Lower lobe of right lung (tissue), 2 donors: ENCODE measurements at places on chromosomes 16 and 17. TPM values are rescaled to one million over a fixed set of nuclear protein-coding genes. Genes with fewer than 3 reads are reported as not detected.

GRCh38 chr17:1047879-1048470, 51.0 kb downstream of the TIMM22 start:
- no peak for DNase-seq

GRCh38 chr17:50470426-50470825, 1.7 kb upstream of the CHAD start:
- DNase-seq, result peak; percentile 24

The CBLN1 gene
- total RNA-seq, result not detected

DNA sequence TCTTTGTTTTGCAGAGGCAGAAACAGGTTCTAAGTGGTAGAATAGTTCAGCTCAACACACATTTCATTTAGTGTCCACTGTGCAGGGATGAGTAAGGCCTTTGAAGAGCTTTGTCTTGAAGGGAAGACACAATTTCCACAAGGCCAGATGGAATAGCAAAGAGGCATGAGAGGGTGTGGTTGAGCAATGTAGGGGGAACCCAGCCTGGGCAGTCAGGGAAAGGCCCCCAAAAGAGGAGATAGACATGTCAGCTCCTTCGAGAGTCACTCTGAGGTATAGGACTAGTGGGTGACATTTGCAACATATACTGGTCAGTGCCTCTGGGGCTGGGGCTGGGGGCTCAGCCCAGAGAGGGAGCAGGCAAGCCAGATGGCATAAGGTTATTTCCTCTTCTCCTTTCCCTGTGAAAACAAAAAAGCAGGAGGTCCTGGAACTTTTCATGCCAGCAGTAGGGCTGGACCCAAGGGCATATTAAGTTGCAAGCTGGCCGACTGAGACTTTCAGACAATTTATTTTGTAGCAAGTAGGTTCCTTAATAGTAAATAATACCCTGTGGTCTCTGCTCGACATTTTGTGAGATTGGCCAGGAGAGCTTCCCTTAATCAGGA, 7.1 kb downstream of the ALKBH5 start:
- no peak for DNase-seq

- DNase-seq, result no peak
These were observed 9.0 kb upstream of the NGFR start for GRCh38 chr17:49486012-49486641.

DNA sequence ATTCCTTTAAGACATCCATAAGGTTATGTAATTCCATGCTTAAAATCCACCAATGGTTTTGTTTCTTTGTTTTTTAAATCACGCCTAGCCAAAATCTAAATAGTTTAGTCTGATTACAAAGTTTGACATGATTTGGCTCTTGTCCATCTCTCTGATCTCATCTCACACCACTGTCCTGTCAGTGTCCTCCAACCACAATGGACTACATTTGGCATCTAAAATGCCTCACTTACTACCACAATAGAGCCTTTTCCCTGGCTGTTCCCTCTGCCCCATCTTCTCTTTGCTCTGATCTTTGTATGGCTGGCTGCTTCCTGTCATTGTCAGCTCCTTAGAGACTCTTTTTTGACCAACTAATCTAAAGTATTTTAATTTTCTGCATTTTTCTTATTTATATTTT, 157.2 kb downstream of the MYO1D start:
- DNase-seq, result no peak

DNA sequence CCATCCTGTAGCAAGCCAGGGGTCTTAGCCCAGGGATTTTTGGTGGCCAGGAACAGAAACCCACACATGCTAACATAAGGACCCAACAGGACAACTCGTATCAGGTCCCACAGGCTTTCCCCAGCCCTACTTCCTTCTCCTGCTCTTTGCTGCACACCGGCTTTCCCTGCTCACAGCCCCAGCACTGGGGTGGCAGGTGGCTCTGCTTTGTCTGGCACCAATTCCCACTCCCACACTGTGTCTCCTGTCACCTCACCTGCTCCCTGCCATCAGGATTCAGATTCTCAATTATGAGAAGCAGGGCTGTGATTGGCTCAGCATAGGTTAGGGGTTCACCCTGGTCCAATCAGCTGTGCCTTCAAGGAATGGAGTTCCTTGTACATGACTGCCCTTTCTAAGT, 94.1 kb downstream of the TMEM132E start:
- DNase-seq, result no peak

- DNase-seq, result no peak
These were observed 211.7 kb downstream of the FTO start for GRCh38 chr16:53915452-53916160.

- no peak for DNase-seq
These were observed 78.4 kb downstream of the SLC39A11 start for GRCh38 chr17:73013816-73014663.

The PPM1D gene
- 21.3 TPM for total RNA-seq

DNA sequence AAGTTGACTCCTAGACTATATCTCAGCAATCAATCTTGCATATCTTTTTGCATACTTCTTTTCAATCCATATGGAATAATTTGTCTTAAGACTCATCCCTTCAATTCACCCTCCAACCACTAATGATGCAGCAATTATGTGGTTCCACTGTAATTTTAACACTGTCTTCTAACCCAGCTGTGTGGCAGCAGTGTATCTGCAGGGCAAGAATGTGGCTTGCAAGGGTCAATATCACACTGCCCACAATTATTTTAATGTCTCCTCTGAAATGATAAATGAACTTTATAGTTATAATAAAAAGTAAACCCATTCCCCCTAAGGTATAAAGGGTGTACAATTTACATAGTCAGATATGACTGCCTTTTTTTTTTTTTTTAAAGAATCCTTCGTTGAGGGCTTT, 48.6 kb downstream of the FTO start:
- DNase-seq, result no peak

The CHST5 gene
- total RNA-seq, result 0.62 TPM

DNA sequence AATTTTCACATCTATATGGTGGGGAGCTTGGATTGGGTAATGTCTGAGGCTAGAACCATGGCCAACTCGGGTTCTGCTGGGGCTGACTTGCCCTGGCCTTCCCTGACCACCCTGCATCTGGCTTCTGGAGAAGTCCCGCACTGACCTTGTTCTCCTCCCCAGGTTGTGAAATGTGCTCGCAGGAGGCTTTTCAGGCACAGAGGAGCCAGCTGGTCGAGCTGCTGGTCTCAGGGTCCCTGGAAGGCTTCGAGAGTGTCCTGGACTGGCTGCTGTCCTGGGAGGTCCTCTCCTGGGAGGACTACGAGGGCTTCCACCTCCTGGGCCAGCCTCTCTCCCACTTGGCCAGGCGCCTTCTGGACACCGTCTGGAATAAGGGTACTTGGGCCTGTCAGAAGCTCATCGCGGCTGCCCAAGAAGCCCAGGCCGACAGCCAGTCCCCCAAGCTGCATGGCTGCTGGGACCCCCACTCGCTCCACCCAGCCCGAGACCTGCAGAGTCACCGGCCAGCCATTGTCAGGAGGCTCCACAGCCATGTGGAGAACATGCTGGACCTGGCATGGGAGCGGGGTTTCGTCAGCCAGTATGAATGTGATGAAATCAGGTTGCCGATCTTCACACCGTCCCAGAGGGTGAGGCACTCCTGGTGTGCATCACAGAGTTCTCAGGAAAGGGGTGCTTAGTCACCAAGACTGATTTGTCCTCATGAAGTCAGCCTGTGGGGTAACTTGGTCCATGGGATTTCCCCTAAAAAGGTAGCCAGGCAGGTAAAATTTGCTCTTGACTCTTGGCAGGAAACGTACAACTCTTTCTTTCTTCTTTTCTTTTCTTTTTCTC, 6.1 kb downstream of the NOD2 start:
- no peak for DNase-seq

- peak; percentile 48 for DNase-seq
These were observed 4.8 kb downstream of the SCGB1C2 start for GRCh38 chr17:142102-142661.

DNA sequence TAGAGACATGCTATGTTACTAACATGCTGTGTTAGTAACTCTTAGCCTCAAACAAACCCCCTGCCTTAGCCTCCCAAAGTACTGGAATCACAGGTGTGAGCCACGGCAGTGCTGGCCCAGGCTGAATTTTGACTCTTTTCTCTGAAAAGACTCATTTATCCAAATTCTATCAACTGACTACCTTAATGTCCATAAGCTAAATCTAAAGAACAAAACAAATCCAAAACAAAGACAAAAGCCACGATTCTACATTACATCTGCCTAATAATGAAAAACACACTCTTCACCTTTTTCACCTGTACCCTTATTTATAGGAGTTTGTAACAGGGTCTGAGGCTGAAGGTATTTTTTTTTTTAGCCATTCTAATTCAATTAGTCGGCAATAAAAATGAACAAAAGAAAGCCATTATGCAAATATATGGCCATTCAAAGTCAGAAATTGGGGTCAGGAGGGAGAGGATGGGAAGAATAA, 432.5 kb downstream of the RBFOX1 start:
- no peak for DNase-seq

The OR1F1 gene
- not detected for total RNA-seq

- DNase-seq, result no peak
These were observed 234.0 kb downstream of the MSI2 start for GRCh38 chr17:57490111-57490845.

The APOH gene
- 17.1 TPM for total RNA-seq

GRCh38 chr17:50169121-50169764, 3.4 kb downstream of the SGCA start:
- DNase-seq, result peak; percentile 54

GRCh38 chr17:8382880-8383142, 182 bp downstream of the RPL26 start:
- no peak for DNase-seq

GRCh38 chr16:14606102-14606501, 24.0 kb downstream of the PARN start:
- DNase-seq, result no peak

- DNase-seq, result no peak
These were observed 9.6 kb upstream of the UQCRC2 start for GRCh38 chr16:21943571-21943970.

DNA sequence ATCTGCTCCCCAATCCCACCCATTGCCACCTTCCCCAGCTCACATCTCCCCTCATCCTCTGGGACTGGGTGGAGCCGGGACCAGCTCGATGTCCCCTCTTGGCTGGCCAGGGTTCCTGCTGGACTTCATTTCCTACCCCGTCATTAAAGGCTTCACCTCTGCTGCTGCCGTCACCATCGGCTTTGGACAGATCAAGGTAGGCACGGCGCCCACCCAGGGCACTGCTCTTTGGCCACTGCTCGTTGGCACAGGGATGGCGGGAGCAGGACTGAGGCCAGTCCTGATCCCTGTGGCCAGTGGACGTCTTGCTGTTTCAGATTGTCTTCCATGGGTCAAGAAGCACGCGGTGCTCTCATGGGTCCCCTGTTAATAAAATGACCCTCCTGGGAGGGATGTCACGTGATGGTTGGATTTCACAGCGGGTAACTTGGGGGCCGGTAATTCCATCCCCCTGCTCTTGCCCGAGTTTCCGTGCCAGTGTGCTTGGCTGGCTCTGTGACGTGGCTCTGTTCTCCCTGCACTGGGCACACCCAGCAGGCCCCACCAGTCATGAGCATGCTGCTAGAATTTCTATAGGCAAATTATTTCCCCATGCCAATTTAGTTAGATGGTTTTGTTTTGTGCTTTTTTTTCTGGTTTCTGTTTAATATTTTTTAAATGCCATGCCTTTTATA, 3.1 kb downstream of the SLC26A11 start:
- DNase-seq, result no peak

GRCh38 chr16:48262631-48263030, 15.3 kb upstream of the ABCC11 start:
- no peak for DNase-seq

The HOXB6 gene
- 4.4 TPM for total RNA-seq

GRCh38 chr16:3988824-3989223, 108.3 kb upstream of the CREBBP start:
- DNase-seq, result no peak

The ASPA gene
- total RNA-seq, result 8.2 TPM

The KRTAP9-4 gene
- not detected for total RNA-seq

DNA sequence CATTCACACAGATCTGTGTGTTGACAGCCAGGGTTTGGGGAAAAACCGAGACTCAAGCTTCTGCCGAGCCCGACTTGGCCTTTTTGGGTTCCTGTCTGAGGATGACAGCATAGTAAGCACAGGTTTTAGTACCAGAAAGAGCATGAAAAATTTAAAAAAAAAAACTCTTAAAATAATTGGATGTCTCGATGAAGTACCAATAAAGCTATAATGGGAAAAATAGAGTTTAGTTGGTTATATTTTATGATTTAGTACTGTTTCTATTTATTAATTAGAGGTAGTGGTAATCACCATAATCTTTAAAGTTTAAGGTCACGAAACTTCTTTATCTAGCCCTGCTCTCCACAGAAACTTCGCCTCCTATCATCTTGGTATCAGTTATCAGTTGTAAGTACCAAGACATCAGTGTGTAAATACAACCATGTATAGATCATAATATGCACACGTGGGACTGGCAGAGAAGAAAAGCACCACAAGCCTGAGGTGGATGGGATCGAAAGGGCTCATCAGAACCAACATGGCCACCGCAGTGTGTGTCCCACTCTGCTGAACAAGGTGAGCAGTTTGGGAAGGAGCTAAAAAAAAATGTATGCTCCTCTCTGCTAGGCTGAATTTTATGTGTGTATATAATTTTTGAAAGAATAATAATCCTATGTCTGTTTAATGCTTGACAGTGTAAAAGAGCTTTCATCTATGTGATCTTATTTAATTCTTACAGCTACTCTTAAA, 14.4 kb upstream of the EEF2K start:
- no peak for DNase-seq

GRCh38 chr16:68370581-68371275, 59.9 kb downstream of the PRMT7 start:
- DNase-seq, result peak; percentile 47

GRCh38 chr16:79042886-79043285, 557.7 kb downstream of the MAF start:
- DNase-seq, result no peak

DNA sequence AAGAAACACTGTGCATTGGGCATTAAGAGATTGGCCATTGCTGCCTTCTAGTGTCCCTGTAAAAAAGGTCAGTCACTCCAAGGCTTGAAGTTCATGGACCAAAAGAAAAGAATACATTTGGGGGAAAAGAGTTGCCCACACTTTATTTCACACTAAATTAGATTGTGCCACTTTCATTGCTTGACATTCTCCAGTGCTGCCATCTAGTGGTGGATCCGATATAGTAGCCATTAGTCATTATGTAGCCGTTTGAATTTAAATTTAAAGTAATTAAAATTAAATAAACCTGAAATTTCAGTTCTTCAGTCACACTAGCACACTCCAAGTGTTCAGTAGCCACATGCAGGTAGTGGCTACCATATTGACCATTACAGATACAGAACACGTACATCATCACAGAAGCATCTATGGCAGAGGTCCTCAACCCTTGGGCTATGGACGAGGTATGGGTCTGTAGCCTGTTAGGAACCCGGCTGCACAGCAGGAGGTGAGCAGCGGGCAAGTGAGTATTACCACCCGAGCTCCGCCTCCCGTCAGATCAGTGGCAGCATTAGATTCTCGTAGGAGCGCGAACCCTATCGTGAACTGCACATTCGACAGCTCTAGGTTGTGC, 21.9 kb upstream of the CDH5 start:
- DNase-seq, result no peak

DNA sequence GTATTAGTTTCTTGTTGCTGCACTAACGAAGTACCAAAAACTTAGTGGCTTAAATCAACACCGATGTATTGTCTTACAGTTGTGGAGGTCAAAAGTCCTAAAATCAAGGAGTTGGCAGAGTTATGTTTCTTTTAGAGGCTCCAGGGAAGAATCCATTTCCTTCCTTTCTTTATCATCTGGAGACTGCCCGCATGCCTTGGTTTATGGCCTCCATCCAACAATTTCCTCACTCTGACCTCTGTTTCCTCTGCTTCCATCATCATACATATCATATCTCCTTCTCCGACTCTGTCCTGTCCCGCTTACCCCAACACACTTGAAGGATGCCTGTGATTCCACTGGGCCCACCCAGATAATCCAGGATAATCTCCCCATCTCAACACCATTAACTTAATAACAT, 627.8 kb downstream of the KCNJ2 start:
- DNase-seq, result no peak
